Activated CD4-positive, alpha-beta T cell treated with anti-CD3 and anti-CD28 coated beads for 4 hours (primary cell): ENCODE measurements at places on chromosomes 7 and 10.
A peak's percentile ranks its signal among the peaks of the same experiment; 100 is the strongest.

DNA sequence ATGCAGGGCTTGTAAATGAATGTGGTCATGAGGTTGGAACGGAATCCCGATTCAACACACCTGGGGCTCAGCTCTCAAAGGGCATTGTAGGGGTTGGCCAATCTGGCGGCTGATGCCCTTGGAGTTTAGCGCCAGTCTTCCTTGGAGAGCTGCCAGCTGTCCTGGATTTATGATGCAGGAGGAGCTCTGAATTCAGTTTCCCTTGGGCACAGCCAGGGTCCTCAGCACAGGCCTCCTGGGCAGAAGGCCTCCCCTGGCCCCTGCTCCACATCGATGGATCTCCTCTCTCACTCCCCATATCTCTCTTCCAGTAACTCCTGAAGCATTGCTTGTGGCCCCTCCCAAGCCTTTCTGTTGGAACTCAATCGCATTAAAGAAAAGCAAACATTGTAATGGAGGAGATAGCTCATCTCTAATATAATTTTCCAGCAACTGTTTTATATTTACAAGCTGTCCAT, 985 bp upstream of the CYTH3 start:
- no peak for DNase-seq

- no peak for DNase-seq
Measured at GRCh38 chr10:68046642-68047041, 28.4 kb downstream of the HERC4 start.

DNA sequence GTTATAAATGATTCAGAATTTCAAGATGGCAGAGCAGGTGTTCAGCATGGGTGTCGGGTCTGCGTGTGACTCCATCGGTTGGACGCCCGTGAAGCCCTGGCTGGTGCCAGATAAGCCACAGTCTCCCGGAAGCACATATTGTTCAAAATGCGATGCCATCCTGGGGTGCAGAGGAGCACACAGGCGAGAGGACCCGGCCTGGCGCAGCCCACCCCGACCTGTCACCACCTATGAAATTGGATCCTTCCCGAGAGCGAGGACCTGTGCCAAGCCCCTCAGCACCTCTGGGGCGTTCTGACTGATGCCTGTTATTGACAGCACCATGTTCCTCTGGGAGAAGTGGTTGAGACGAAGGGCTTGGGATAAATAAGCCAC, 110.1 kb downstream of the ACTR3B start:
- DNase-seq: no peak

GRCh38 chr7:41153268-41153667, 549.6 kb downstream of the INHBA start:
- no peak for DNase-seq

DNA sequence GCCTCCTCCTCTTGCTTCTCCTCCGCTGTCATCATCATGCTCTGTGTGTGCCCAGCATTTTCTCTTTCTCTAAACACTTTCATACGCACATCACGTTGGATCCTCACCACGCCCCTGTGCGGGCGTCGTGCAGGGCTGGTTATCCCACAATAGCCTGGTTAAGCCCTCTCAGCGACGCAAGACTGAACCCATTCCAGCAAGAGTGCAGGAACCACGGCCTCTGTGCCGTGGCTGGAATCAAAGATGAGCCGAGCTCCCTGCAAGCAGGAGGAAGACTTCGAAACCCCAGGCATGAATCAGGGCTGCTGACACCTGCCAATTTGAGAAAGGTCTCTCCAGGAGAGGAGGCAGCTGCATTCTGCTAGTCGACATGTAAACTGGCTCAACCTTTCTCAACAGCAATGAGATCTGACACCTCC, 74.8 kb upstream of the FOXK1 start:
- no peak for DNase-seq

DNA sequence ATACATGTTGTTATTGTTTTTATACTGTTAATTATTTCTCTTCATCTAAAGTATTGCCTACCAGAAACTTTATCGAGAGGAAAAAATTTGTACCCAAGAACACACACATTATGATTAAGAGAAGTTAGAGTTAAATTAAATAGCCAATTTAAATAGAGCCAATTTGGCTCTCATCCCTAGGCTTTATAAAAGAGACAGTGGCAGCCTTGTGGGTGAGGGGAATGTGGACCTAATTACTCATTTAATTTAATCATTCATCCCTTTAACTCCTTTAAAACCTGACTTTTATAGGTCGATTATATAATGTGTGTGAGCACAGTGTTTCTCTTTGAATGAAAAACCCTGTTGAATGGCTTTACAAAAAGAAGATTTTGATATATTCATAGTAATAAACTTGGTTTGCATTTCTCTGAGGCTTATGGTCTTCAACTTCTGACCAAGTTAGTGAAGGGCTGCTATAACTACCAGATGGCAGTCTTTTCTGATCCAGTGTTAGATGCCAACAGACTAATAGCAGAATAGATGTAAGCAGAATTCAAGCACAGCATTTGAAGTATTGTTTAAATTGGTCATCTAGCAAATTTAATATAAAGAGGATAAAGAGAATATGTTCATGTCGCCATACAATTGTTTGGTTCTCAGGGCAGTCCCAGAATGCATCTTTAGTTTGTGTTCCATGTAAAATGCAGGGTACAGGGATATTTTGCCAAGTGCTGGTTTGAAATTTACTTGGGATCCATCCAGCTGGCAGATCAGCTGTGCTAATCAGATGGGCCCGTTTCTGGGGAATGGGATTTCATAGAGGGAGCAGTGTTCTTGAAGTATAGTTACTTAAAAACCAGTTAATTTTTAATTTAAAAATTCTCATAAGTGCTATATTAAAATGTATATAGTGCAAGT, 25.3 kb downstream of the ADD3 start:
- no peak for DNase-seq

- DNase-seq: no peak
Measured at GRCh38 chr10:117133273-117134055, 4.6 kb downstream of the VAX1 start.

GRCh38 chr10:15369256-15370211, 1.6 kb downstream of the FAM171A1 start:
- DNase-seq: no peak

- no peak for DNase-seq
Measured at GRCh38 chr7:2106924-2107323, 125.8 kb downstream of the MAD1L1 start.

DNA sequence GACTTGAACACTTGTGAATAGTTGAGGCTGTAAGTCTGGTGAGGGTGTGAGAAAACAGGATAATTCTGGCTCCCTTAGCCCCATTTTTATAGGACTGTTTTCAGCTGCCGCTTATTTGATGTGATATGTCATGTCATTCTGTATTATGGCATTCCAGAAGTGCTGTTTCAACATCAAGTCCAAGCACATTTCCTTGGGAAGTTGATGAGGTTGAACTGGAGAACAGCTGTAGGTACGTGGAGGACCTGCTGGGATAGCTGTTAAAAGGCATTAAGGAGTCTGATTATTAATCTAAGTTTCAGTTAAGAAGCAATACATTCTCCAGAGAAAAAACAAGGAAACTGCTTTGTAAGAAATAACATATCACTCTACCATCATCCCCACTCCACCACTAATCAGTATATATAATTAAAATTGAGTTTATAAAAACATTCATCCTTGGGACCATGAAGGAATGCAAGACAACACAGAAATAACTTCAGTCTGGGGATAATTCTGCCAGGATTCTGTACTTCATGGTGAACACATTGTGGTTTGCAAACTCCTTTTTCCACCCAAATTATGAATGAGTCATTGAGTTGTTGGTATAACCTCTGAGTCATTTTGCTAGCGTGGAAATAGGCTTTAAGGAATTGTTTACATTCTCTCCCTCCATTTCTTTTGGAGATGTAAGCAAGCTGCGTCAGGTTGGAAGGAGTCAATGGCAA, 39.9 kb upstream of the TMEM229A start:
- DNase-seq: no peak

DNA sequence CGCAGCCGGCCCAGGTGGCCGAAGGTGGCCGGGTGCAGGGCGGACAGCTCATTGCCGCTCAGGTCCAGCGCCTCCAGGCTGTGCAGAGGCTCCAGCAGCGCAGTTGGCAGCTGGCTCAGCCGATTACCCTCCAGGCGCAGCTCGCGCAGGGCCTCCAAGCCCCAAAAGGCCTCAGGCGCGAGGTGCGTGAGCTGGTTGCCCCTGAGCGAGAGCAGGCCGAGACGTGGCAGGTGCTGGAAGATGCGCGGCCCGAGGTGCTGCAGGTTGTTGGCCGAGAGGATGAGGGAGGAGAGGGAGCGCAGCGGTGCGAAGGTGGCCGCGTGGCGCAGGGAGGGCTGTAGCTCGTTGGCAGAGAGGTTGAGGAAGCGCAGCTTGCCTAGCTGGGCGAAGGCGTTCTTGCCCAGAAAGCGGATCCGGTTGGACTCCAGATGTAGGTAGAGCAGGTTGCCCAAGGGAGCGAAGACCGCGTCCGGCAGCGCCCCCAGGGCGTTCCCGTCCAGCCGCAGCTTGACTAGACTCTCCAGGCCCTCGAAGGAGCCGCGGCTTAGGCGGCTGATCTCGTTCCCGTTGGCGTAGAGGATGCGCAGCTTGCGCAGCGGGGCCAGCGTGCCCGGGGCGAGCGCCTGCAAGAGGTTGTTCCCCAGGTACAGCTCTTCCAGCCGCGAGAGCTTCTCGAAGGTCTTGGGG, 923 bp downstream of the TRIL start:
- no peak for DNase-seq

- no peak for DNase-seq
Measured at GRCh38 chr10:23081891-23082290, 13.5 kb upstream of the MSRB2 start.

DNA sequence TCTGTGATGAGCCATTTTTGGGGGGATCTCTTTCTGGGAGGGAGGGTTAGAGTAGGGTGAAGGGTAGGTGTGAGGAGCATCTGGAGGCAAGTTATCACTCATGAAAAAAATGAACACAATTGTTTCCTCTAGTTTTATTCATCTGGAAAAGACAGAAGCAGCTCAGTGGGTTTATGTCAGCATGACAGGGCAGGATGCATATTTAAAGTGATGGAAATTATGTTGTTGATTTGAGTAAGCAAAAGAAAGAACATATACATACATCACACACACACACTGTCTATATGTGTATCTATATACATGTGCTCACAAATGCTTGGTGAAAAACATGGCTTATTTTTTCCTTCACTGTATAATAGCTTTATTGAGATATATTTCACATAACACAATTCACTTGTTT, 114.2 kb downstream of the ADCY1 start:
- no peak for DNase-seq

GRCh38 chr10:47079204-47079580, 168.0 kb downstream of the PTPN20 start:
- no peak for DNase-seq

GRCh38 chr10:62037890-62038608, 136.6 kb downstream of the ARID5B start:
- DNase-seq: no peak

DNA sequence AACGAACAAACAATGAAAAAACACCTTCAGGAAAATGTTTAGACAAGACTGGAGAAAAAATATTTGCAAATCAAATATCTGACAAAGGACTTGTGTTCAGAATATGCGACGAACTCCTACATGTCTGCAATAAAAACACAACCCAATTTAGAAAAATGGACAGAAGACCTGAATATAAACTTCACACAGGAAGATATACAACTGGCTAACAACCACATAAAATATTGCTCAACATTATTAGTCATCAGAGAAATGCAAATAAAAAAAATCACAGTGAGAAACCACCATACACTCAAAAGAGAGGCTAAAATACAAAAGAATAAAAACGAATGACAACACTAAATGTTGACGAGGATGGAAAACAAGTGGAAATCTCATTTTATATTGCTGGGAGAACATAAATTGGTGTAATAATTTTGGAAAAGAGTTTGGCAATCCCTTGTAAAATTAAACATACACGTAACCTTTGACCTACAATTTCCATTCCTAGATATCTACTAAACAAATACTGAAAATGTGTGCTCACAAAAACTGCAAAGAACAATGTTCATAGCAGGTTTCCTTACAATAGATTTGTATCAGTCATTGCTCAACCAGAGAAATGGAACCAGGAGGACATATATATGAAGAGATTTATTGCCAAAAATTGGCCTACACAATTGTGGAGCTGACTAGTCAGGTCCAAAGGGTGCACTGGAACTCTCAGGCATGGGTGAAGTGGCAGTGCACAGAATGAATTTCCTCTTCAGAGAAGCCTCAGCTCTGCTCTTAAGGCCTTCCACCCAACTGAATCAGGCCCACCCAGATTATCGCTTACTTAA, 82.9 kb upstream of the OGDHL start:
- DNase-seq: no peak

- DNase-seq: no peak
Measured at GRCh38 chr10:100158044-100158805, 27.6 kb downstream of the ERLIN1 start.

- DNase-seq: peak; percentile 86
Measured at GRCh38 chr7:102425639-102426267, 7.6 kb upstream of the ORAI2 start.

GRCh38 chr10:77943121-77943901, 16.8 kb upstream of the DLG5 start:
- DNase-seq: no peak

GRCh38 chr10:7664707-7665106, 2.1 kb downstream of the ITIH5 start:
- no peak for DNase-seq

- DNase-seq: no peak
Measured at GRCh38 chr10:24958721-24959381, 6.4 kb upstream of the PRTFDC1 start.

- no peak for DNase-seq
Measured at GRCh38 chr7:27846388-27846787, 106.4 kb downstream of the TAX1BP1 start.

GRCh38 chr7:137454246-137454724, 110.8 kb upstream of the PTN start:
- no peak for DNase-seq

DNA sequence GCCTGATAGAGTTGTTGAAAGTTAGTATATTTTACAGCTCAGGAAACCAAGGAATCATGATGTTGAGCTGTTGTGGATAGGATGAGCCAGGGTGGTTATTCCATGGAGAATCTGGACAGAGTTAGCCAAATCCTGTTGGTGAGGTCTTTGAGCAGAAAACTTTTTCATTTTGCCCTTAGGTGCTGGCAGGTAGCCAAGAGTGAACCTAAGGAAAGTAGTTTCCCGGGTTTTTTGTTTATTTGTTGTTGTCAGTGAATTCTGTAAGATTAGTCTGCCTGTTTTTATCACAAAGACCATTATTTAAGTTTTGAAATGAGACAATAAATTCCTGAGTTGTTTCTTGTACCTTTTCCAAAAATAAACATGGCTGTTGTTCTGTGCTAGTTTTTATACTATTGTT, 61.0 kb downstream of the GALNT11 start:
- no peak for DNase-seq

GRCh38 chr7:94178230-94178629, 174.1 kb upstream of the BET1 start:
- DNase-seq: no peak

GRCh38 chr10:76195654-76196390, 764.4 kb downstream of the LRMDA start:
- DNase-seq: no peak

GRCh38 chr10:58556516-58557165, 44.0 kb downstream of the BICC1 start:
- DNase-seq: no peak

GRCh38 chr10:12801214-12802087, 200.1 kb downstream of the CCDC3 start:
- DNase-seq: no peak
